Diencephalon (tissue), 1 donor: ENCODE measurements at places on chromosomes 1 and 21. TPM values are rescaled to one million over a fixed set of nuclear protein-coding genes. Genes with fewer than 3 reads are reported as not detected.

The C1orf116 gene
- not detected for total RNA-seq

The EXO5 gene
- 29.5 TPM for total RNA-seq

The GPR161 gene
- 56.7 TPM for total RNA-seq

The FOXO6 gene
- 4.8 TPM for total RNA-seq
